NCI-H748 treated with DMSO at 0.1 percent for 48 hours (cell line): ENCODE measurements at places on chromosomes 6 and 20.

GRCh38 chr6:9086331-9086730 lies 651.0 kb upstream of the SLC35B3 start:
- no peak for DNase-seq

GRCh38 chr20:44282192-44282591 lies 28.8 kb downstream of the FITM2 start:
- DNase-seq = no peak

GRCh38 chr6:47308198-47308517 lies 1.5 kb downstream of the TNFRSF21 start:
- no peak for DNase-seq

- no peak for DNase-seq
Observed at GRCh38 chr20:9594284-9594875, 80.0 kb downstream of the LAMP5 start.

DNA sequence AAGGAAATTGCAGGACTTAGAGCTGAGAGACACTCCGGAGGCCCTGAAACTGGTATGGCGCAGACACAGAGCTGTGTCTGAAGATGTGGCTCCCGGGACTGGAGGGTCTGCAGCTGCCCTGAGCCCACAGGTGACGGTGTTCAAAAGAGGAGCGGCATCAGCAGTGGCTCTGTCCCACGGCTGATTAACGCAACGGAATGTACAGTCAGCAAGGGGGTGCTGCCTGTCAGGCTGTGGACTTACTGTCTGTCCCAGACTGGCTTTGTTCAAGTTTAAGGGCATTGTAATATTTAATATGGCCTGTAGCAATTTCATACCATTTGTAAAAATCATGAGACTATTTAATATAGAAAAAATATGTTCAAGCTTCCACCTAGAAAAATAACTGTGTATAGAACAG lies 228.0 kb upstream of the TAB2 start:
- no peak for DNase-seq

- no peak for DNase-seq
Observed at GRCh38 chr20:47427067-47427466, 70.6 kb upstream of the ZMYND8 start.

DNA sequence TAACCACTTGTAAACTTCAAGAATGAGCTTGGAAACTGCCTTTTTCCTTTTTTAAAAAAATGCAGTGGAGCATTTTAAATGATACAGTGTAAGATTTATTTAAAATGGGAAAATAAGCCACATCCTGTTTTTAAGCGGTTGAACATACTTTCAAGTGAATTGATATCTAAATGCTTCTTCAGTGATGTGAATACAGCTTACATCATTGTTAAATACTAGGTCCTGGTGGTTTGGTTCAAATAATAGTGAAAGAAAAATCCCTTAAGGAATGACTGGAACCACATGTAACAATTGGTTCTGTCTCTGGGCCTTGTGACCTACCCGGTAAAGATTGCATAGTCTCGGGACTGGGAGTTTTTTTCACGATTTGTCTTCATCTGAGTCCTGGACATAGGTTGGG lies 44.2 kb downstream of the BMP6 start:
- DNase-seq = no peak

DNA sequence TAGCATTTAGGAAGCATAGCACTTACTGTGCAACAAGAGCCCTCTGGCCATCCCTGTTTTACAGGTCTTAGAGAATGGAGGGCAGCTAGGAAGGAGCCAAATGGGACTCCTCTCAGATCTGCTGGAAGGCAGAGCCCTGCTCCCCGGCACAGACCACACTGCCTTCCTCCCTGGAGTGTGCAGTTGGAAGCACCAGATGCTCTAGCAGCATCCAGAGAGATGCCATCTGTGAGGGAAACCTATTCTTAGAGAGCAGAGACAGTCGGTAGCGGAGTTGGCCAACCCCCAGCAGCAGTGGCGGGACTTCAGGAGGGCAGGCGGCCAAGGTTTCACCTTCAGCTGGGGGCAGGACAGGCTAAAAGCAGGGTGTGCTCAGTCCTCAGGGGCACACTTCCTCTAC lies 16.7 kb upstream of the E2F1 start:
- no peak for DNase-seq

- DNase-seq = no peak
Observed at GRCh38 chr6:128686084-128686483, 165.7 kb upstream of the PTPRK start.

- no peak for DNase-seq
Observed at GRCh38 chr6:142820338-142821051, 124.5 kb downstream of the HIVEP2 start.

DNA sequence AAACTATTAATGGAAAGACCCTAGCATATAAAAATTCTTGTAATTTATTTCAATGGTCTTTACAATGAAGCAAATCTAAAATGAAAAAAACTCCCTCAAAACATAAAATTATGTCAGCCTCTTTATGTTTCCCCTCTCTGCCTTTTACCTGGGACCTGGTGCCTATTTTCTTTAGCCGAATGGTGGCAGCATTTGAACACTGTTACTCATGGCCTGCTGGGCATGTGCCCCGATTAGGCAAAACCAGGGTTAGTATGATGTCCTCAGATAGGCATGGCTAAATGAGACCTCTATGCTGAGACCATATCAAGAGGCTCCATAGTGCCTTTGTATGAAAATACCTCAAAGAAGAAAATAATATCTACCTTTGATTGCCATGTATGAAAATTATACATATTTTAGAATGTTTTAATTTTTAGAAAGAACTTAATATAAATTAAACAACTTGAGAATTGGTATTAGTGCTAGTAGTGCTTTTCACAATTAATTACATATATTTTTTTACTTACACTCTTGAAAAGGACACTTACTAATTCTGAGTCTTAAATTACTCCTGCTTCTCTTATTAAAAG lies 22.5 kb upstream of the C6orf58 start:
- DNase-seq = peak; percentile 4

GRCh38 chr20:11015440-11015839 lies 341.6 kb upstream of the JAG1 start:
- DNase-seq = peak; percentile 58

- no peak for DNase-seq
Observed at GRCh38 chr20:10682939-10683338, 9.1 kb upstream of the JAG1 start.

DNA sequence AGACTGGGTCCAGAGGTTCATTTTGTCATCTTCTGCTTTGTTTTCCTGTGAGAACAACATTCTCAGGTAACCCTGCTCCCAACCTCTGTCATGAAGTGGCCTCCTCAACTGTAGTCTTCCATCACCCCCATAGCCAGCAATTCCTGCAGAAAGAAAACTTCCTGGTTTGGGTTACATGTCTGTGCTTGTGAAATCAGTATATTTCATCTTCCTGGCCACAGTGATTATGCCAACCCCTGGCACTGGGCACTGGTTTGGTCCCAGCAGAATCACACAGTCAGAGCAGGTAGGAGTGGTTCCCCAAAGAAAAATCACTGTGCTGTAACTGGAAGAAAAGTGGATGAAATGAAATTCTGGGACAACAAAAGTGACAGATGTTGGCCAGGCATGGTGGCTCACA lies 52.5 kb downstream of the CRYBG1 start:
- DNase-seq = no peak

DNA sequence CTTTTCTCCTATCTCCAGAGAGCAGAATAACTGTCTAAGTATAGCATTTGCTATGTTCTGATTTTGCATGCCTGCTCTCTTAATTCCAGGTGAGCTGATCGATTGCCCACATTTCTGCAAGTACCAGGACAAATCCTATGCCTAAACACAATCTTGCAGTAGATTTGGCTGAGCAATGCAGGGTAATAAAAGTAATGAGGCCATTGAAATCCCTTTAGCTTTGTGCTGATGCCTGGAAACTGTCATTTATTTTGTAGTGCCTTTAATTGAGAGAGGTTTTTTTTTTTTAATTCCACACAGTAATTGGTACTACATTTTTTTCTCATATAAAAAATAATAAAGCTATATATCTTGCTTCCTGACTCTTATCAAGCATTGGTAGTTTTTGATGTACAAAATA lies 252.3 kb downstream of the NKAIN2 start:
- peak; percentile 86 for DNase-seq

DNA sequence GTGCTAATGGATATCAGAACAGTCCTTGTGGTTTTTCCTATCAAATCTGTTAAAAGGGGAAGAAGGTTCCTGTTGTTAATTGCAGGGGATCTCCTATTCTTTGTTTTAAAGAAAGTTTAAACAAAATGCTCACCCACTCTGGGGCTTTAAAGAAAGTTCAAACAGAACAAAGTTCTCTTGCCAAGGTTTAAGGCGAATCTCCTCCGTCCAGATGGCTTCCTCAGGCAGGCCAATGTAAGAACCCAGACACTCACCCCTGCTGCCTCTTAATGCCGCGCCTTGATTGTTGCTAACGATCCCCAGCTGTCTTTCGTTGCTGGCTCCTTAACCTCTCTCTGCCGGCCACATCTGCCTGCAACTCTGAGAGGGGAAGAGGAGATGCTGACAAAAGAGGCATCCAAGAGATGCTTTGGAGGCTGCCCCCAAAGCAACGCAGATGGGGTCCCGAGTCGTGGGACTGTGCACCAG lies 235.0 kb upstream of the PRDM1 start:
- no peak for DNase-seq

DNA sequence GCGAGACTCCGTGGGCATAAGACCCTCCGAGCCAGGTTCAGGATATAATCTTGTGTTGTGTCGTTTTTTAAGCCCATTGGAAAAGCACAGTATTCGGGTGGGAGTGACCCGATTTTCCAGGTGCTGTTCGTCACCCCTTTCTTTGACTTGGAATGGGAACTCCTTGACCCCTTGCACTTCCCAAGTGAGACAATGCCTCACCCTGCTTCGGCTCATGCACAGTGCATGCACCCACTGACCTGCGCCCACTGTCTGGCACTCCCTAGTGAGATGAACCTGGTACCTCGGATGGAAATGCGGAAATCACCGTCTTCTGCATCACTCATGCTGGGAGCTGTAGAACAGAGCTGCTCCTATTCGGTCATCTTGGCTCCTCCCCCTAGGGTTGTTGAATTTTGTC lies 307.7 kb upstream of the DEFB115 start:
- DNase-seq = no peak

DNA sequence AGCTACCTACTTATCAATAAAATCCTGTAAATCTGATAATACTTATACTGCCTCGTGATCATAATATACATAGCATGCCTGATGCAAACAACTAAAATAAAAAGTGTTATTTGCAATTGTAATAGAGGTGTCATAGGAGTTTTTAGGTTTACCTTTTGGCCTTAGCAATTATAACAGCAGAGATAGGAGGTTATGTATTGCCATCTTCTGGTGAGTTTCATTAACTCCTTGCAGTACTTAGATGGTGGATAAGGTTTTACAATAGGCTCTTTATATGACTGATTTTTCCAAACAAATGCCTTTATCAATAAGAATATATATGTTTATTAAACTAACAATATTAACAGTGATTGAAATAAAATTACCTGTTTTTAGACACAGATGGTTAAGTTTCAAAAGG lies 27.8 kb upstream of the MYCT1 start:
- DNase-seq = peak; percentile 35

GRCh38 chr20:62892348-62893304 lies 31.0 kb upstream of the TCFL5 start:
- DNase-seq = no peak

DNA sequence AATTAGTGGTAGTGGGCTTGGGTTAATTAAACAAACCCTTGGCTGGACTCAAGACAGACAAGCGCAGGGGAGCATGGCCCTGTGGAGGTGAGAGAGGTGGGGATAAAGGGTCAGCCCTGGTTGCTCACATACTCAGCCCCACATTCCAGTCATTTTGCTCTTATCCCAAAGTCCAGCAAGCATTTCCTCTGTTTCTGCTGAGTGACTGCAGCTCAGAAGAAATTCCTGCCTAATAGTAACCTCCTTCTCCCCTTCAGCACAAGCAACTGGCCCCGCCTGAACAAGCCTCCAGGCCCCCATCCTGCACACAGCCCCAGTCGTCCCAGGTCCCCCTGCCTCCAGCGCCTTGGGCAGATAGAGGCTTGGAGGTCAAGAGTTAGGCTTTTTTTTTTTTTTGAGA lies 3.6 kb upstream of the TFEB start:
- DNase-seq = no peak

DNA sequence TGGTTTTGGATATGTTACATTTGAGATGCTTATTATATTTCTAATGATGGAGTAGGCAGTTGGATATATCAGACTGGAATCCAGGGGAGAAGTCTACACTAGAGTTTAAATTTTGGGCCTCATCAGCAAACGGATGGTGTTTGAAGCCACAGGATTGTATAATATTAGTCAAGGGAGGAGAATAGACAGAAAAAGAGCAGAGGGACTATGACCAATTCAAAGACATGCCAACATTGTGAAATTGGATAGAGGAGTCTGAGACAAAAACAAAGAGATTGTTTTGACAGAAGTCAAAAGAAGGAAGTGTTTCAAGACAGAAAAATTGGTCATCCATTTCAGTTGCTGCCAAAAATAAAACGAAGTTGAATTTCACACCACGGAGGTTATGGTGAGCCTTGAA lies 66.5 kb downstream of the NOX3 start:
- no peak for DNase-seq

GRCh38 chr20:45347297-45347935 lies 808 bp downstream of the SDC4 start:
- DNase-seq = no peak

GRCh38 chr20:16810216-16810615 lies 62.1 kb downstream of the OTOR start:
- no peak for DNase-seq

GRCh38 chr20:61855286-61855685 lies 210.4 kb downstream of the TAF4 start:
- no peak for DNase-seq

- peak; percentile 76 for DNase-seq
Observed at GRCh38 chr6:137641474-137642077, 147.4 kb upstream of the OLIG3 start.

- no peak for DNase-seq
Observed at GRCh38 chr6:150765067-150765764, 100.3 kb upstream of the MTHFD1L start.

GRCh38 chr6:111589366-111589765 lies 16.3 kb downstream of the TRAF3IP2 start:
- no peak for DNase-seq

DNA sequence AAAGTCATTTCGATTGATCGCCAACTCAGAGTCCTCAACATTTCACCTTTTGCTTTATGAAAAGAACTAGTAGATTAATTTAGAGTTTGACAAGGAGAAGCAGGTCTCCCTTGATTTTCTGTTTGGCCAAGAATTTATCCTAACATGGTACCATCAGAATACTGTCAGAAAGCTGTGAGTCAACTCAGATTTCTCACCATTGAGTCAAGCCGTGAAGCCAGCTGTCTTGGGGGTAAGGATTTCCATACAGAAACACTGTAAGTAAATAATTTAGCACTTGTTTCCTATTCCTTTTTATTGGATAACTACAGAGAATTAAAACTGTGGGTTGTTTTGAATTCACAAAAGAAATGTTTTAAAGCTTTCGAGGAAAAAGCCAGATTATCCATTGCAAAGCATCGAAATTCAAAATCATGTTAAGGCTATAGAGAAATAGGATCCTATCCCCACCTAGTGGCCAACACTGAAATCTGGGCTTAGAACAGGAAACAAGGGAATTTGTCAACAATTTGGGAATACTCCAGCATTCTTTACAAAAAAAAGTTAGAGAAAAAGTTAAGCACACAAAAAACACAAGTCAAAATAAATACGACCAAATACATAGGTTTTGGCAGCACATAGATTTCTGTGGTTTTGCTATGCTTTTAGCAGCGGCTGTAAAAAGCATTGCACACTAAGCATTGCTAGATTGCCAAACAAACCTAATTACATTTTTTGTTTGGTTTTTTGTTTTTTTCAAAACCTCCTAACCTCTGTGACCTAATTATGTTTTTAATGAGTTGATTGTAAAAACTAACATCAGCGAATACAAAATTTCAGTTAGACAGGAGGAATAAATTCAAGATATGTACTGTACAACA lies 44.2 kb downstream of the COL11A2 start:
- DNase-seq = no peak

GRCh38 chr6:56347526-56347925 lies 100.1 kb upstream of the COL21A1 start:
- DNase-seq = no peak
